ENCODE measurements at places on chromosomes 6 and 20.

DNA sequence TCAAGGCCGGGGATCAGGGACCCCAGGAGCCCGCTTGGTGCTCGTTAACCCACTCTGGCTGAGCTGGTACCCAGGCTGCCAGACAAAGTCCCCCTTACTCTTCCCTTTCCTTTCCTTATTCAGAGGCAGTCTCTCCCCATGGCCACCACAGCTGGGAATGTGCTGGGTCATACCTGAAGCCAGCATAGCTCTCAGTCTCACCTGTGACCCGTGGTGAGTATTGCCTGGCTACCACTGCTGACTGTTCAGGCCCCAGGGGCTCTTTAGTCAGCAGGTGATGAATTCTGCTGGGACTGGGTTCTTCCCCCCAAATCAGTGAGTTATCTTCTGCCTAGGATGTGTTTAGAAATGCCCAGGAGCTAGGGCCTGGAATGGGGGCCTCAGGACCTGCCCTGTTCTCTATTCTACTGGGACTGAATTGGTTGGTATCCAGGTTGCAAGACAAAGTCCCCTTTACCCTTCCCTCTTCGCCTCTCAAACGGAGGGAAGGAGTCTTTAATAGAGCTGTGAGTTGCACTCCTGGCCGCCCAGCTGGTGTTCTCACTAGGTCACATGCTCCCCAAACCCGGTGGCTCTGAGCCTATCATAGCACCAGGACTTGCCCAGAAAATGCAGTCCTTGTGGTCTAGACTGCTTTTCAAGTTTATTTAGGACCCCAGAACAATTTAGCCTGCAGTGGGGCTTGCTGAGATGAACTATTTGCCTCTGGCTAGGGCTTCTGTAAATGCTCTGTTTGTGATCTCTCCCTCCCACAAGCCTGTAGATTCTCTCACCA, 64.6 kb downstream of the MYO6 start:
- no peak for DNase-seq

- no peak for DNase-seq
Observed at GRCh38 chr6:149454346-149454848, 30.4 kb downstream of the ZC3H12D start.

GRCh38 chr20:43680981-43681380, 14.1 kb downstream of the MYBL2 start:
- no peak for DNase-seq

DNA sequence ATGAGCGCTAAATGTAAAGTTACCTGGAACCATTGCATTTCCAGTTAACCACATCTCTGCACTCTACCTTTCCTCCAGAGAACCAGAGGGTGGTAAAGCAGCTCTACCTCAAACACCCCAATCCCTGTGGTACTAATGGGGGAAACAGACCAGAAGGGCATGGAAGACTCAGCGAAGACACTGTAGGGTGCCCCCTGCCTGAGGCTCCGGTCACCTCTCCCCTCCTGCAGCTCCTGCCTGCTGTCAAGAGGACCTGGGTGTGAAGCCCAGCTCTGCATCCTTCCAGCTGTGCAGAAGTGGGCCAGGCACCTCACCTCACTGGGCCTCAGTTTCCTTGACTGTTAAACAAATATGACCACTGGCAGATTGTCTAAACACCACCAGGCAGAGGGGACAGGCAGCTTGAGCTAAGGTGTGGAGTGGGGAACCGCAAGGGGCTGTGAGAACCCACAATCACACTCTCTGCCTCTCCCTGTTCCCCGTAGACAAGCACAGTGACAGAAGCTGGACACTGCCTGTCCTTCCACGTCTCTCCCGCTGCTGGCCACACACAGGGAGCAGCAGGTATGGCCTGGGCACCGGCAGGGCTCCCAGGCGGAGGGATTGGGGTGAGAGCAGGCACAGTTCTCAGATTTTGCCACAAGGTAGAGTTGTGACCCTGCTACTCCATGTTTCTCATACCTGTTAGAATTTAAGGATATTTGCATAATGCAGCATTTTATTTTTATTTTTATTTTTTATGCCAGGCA, 9.1 kb upstream of the BPIFA2 start:
- DNase-seq, result no peak

DNA sequence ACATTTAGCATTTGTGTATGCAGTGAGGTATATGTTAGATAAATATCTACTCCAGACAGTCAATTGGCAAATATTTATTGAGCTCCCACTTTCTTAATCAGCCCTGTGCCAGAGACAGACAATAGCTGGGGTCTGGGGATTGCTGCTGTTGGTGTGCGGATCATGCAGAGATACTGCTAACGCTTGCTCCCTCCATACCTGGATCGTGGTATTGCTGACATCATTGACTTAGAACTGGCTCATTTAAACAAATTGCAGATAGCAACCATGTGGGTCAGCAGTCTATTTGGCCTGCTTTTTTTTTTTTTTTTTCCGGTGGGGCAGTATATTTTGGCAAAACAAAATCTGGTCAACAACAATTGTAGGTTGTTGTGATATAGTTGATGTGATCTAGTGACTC, 9.5 kb downstream of the ARID1B start:
- DNase-seq, result no peak

GRCh38 chr6:8006208-8006607, 58.0 kb downstream of the BLOC1S5 start:
- DNase-seq, result no peak

GRCh38 chr6:19325335-19325789, 511.8 kb upstream of the ID4 start:
- DNase-seq, result no peak

- peak; percentile 5 for DNase-seq
Observed at GRCh38 chr20:1005452-1006027, 3.4 kb upstream of the RSPO4 start.

DNA sequence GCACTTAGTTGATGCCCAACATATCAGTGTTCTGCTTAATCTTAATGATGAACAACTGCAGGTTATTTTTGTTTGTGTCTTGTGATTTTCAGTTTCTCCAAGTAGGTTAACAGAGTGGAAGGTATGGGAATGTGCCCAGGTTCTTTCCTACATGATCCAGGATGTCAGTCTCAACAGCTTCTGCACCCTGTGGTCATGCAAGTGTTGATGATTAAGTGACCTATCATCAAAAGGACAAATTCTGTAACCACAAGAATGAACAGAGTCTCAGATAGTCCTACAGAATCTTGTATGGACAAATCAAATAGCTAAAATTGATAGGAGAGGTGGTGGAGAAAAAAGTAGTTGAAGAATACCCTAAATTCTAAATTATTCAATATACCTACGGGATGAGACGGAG, 26.1 kb downstream of the MAN1A1 start:
- DNase-seq, result no peak

DNA sequence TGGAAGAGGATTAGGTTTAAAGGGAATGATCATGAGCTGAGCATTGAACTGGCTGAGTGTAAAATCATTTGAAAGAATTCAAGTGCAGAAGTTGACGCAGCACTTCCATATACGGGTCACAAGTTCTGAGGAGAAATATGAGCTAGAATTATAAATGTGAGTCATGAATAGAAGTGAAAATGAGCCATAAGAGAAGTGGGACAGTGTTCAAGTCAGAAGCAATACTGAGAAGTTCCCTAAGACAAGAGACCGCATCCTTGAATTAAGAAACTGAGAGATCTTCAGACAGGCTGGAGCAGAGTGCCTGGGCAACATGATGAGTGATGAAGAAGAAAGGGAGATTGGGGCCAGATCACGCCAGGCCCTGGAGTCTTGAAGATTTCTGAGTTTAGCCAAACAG, 209.7 kb downstream of the TBX18 start:
- no peak for DNase-seq

- no peak for DNase-seq
Observed at GRCh38 chr6:4666886-4667513, 109.2 kb upstream of the CDYL start.

DNA sequence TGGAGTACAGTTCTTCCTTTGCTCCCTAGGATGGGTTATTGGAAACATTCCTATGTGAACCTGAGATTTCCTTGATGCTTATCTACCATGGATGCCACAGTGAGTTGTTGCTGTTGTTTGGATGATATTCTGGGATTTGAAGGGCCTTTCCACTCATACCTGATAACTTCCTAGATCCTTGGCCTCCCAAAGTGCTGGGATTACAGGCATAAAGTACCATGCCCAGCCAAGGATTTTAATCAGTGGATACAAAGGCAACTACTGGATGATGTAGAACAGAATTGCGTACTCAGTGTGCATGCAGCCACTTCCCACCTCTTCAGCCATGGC, 20.0 kb downstream of the PPP1R16B start:
- DNase-seq, result no peak

GRCh38 chr6:4174042-4174441, 38.7 kb upstream of the ECI2 start:
- no peak for DNase-seq

GRCh38 chr20:38528167-38528566, 52.8 kb upstream of the ADIG start:
- no peak for DNase-seq

- no peak for DNase-seq
Observed at GRCh38 chr6:27812078-27812804, 100.0 kb downstream of the OR2B2 start.

- no peak for DNase-seq
Observed at GRCh38 chr6:20891161-20891560, 356.9 kb downstream of the CDKAL1 start.

DNA sequence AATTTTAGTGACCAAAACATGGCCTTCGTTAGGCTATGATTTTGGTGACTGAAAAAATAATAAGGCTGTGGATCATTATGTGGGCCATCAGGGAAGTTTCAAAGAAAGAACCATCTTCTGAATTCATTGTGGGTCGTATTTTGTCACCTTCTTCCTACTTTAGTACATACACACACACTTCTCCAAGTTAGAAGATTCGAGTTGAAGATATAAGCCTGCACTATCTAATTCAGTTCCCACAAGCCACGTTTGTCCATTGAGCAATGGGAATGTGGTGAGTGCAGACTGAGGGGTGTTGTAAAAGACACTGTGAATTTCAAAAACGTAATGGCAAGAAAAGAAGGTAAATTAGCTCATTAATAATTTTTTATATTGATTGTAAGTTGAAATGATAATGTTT, 766.0 kb downstream of the KIF16B start:
- DNase-seq, result no peak

- no peak for DNase-seq
Observed at GRCh38 chr6:15389765-15390723, 144.2 kb downstream of the JARID2 start.

- DNase-seq, result no peak
Observed at GRCh38 chr6:65938000-65938399, 231.0 kb upstream of the EYS start.

GRCh38 chr6:100479179-100480035, 14.7 kb upstream of the SIM1 start:
- no peak for DNase-seq

GRCh38 chr6:131116755-131117360, 18.4 kb upstream of the AKAP7 start:
- DNase-seq, result no peak

GRCh38 chr20:41776421-41776820, 158.2 kb upstream of the CHD6 start:
- DNase-seq, result no peak

DNA sequence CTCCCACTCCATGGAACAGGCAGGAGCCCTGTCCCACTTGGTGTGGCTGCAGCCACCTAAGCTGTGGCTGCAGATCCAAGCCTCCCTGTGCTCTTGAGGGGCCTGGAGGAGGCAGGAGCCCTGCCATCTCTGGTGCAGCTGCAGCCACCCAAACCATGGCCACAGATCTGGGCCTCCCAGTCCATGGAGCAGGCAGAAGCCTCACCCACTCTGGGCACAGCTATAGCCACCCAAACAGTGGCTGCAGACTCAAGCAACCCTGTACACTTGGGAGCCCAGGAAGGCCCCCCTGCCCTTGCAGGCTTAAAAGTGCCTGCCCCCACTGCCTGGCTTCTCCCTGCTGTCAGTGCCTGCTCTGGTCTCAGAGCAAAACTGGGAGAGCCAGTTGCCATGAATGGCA, 320.3 kb downstream of the RFPL4B start:
- DNase-seq, result no peak

DNA sequence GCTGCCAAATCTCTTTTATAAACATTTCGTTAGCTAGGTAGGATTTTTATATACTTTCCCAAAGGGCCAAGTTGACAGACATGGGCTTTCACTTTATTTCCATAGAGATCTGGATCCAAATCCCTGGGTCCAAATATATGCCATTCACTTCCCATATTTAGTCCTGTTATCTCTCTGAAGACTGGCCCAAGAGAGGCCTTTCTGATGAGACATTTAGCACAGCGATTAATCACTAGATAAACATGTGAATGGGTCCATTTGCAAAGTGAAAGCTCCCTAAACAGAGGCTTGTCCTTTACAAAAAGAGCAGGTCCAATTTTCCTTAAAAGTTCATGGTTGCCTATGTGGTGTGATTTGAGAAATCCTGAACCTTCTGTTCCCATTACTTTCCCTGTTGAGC, 132.6 kb downstream of the TRMT11 start:
- no peak for DNase-seq

DNA sequence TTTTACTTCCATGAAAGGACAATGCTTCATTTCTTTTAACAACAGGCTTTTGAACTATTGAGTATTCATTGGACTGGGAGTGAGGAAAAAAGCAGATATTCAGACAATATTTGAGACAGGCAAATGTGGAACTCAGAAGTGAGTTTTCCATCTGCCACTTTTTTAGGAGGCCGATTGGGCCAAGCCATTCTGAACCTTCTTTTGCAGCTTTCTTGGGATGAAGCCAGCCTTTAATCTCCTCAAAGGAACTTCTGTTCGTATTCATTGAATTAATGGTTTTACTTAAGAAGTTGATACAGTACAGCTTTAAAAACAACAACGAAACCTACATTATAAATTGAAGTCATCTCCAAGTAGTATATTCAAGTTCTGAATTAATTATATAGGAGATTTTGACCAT, 187.1 kb upstream of the RNF217 start:
- no peak for DNase-seq

DNA sequence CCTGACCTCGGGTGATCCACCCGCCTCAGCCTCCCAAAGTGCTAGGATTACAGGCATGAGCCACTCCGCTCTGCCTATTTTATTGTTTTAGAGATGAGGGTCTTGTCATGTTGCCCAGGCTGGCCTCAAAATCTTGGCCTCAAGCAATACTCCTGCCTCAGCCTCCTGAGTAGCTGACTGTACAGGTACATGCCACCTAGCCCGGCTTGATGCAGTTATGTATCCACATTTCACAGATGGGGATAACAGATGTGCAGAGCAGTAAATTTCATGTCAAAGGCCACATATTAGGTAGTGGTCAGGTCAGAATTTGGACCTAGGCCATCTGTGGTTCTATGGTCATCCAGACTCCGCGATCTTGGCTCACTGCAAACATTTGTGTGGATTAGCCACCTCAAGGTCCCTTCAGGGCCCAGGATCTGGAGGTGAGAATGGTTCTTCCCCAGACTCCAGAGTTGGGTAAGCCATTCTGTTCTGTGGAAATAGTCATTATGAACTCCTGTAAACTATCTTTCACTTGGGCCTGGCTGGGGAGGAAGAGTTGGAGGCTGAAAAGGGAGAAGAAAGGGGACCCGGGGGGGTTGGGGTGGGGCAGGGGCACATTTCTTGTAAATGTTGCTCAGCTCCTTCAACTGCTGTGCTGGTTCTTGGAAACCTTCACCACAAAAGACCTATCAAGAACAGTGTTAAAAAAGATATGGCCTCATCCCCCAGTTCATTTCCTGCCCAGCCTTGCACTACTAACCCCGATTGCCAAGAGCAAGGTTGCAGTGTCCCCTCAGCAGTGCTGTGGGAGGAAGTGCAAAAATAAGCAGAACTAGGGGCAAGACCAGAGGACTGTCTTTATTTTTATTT, 13.0 kb downstream of the PIM1 start:
- peak; percentile 31 for DNase-seq

GRCh38 chr20:19952392-19952791, 64.8 kb upstream of the NAA20 start:
- DNase-seq, result no peak

- DNase-seq, result no peak
Observed at GRCh38 chr6:132715204-132715603, 1.3 kb upstream of the VNN1 start.

Measured in stimulated activated CD4-positive, alpha-beta T cell treated with anti-CD3 and anti-CD28 coated beads, Interleukin-4, amount 100 ng/mL, for 1 hour (primary cell).